ENCODE measurements at places on chromosomes 5 and 9.
A peak's percentile ranks its signal among the peaks of the same experiment; 100 is the strongest.

- no peak for DNase-seq
Measured at GRCh38 chr5:146947181-146947941, 68.8 kb upstream of the PPP2R2B start.

- DNase-seq, result no peak
Measured at GRCh38 chr5:176803943-176804498, 6.3 kb upstream of the UNC5A start.

- no peak for DNase-seq
Measured at GRCh38 chr9:8980496-8981013, 1181.0 kb upstream of the DMAC1 start.

- DNase-seq, result no peak
Measured at GRCh38 chr5:94847726-94848125, 229.3 kb downstream of the SLF1 start.

GRCh38 chr9:134617836-134618162, 23.8 kb upstream of the COL5A1 start:
- no peak for DNase-seq

DNA sequence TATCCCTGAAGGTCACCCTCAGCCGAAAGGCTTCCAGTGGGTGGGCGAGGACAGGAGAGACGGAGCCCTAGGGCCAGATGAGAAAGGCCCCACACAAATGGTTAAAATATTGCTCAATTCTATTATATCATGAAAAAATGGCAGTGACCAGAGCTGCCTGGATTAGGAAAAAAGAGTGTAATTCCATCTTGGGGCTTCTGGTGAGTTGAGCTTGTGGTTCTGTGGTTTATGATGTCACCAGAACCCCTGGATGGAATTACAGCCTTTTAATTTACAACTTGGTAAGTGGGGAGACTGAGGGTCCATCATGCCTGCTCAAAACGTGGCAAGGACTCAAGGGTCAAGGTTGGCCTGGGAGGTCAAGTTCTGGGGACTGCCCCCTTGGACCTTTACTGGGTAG, 55.5 kb upstream of the STC2 start:
- no peak for DNase-seq

DNA sequence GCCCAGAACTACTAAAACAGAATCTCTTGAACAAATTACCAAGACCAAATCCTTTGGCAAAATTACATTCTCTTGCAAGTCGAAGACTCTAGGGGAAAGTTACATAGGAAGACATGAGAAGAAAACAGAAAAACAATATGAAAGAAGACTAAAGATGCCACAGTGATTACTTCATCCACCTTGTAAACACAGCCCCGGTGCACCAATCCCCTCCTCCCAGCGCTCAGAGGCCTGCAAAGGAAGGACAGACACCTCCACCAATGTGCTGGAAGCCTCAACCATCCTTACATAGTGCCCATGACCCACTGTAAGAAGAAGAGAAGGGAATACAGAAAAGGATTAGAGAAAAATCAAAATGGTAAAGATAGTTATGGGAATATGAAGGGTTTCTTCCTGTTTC, 218.5 kb downstream of the SPOCK1 start:
- no peak for DNase-seq

GRCh38 chr9:136988872-136989271, 3.4 kb upstream of the PAXX start:
- no peak for DNase-seq

- no peak for DNase-seq
Measured at GRCh38 chr9:111527347-111527746, 2.4 kb downstream of the ZNF483 start.

DNA sequence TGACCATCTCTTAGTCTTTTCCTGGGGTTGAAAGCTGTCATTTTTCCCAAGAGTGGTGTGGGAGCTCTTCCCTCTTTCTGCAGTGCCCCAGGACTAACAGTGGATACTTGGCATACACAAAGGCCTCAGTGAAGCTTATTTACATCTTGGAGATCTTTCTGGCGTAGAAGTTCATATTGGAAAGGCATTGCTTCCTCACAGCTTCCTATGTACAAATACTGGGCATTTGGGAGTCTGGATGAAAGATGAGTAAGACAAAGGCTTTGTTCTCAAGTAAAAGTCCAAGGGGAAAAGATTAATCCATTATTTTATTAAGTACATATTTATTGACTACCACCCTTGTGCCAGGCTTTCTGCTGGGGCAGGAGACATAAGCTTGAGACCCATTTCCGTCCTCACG, 22.0 kb downstream of the MAP3K1 start:
- DNase-seq, result no peak

DNA sequence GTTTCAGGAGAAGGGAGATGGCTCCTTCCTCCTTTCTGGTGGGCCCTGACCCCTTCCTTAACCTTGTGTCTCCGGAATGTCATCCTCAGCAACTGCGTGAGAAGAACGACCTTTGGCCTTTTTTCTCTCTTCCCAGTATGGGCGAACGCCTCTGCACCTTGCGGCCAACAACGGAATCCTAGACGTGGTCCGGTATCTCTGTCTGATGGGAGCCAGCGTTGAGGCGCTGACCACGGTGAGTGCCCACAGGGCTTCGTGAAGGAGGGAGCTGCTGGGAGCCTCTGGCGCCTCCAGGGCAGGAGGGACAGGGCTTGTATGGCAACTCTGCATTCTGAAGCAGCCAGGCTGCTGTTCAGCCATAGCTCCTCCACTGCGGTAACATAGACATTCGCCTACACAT, 68.0 kb upstream of the CTSL start:
- no peak for DNase-seq

GRCh38 chr5:169161022-169161680, 139.8 kb downstream of the SLIT3 start:
- DNase-seq, result no peak

- no peak for DNase-seq
Measured at GRCh38 chr9:92747459-92748232, 17.0 kb downstream of the BICD2 start.

DNA sequence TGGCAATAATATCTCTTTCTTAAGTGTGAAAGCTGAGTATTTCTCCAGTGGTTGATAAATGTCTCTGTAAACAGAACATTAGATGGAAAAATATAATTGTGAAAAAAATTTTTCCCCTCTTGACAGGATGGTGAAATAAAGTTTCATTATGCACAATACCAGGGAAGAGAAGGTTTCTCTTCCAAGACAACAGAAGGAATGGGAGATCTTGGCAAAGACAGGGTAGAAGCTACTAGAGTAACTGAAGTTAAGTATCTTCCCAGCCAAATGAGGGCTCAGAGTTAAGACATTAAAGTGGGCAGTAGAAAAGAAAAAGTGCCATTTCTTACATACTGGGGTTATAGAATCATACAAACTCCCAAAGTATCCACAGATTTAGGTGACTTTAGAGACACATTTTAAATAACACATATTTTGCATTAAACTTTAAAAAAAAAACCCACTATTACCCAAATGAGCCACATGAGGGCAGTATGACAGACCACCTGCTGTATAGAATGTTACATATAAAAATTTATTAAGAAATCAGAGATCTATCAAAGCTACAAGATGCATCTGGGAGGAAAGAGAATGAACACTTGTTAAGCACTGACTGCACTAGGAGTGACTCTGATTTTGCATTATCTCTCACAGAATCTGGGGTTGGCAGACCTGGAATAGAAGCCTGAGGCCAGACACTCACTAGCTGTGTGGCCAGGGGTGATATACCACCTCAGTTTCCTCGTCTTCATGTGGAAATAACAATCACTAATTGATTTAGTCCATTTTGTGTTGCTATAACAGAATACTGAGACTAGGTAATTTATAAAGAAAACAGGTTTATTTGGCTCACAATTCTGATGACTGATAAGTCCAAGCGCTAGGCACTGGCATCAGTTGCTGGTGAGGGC, 98.5 kb downstream of the ARSB start:
- DNase-seq, result peak; percentile 26

DNA sequence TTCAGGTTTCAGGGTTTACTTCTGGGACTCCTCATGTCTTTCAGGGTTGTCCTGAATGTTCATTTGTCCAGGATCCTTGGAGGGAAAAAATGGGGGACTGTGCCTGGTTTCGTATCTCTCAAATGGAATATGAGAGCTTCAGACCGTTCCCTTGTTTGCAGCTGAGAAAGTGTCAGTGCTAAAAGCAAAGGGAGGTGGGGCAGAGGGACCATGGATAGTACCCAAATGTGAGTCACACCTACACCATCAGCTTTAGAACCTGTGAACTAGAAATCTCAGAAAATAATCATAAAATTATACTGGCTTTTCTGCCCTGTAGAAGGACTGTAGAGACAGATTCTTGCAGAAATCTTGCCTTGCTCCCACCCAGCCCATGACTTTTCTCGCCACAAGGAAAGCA, 84.3 kb upstream of the TAF11L2 start:
- no peak for DNase-seq

- DNase-seq, result no peak
Measured at GRCh38 chr5:3342271-3343100, 253.1 kb upstream of the IRX1 start.

DNA sequence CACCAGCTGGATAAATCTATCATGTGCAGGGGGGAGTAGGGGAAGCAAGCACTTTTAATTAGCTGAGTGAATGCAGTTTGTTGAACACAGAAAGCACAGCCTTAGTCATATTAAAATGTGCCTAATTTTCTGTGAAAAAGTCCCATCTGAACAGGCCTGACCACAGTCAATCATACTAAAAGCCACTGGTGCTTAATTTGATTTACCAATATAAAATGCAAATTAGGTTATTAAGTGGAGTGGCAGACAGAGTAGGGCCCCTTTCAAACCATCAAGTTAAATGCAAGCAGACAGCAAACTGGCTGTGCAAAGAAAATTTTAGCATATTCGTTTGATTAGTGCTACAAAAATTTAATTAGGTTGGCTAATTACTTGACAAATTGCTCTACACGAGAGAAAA, 176.1 kb downstream of the ISL1 start:
- no peak for DNase-seq

DNA sequence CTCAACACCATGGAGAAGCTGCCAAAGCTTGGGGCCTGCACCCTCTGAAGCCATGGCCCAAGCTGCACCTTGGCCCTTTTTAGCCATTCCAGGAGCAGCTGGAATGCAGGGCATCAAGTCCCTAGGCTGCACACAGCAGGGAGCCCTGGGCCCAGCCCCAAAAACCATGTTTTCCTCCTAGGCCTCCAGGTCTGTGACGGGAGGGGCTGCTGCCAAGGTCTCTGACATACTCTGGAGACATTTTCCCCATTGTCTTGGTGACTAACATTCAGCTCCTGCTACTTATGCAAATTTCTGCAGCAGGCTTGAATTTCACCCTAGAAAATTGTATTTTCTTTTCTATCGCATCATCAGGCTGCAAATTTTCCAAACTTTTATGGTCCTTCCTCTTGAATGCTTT, 64.6 kb downstream of the ELOVL7 start:
- DNase-seq, result no peak

GRCh38 chr9:34413231-34413852, 36.6 kb upstream of the MYORG start:
- peak; percentile 45 for DNase-seq

DNA sequence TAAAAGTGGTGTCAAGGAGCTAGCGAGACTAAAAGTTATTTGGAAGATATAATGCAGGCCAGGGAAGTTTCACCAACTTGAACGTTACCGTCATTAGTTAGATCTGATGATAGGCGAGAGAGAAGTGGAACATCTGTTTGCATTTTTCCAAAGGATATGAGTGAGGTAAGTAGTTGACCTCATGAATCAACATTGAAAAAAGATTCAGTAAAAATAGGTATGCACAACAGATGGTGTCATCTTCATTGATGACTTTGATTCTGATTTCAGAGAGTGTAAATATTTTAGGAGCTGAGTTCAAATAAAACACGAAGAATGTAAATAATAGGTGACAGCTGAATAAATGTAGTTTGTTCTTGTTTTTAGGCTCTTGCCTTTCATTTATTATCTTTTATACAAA, 998.9 kb upstream of the CDH6 start:
- DNase-seq, result no peak

DNA sequence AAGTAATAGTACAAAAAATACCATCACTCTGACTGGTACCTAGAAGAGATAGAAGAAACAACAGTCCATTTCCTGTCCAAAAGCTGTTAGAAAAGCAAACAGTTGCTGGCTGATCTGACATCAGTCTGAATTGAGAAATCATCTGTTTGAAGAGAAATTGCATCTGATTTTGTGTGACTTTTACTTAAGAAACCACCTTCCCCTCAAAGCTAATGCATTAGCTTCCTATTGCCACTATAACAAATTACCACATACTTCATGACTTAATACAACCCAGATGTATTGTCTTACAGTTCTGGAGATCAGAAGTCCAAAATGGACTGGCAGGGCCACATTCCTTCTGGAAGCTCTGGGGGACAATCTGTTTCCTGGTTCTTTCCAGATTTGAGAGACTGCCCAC, 385.9 kb upstream of the TLE4 start:
- DNase-seq, result no peak

GRCh38 chr5:149780043-149780737, 50.1 kb downstream of the PPARGC1B start:
- no peak for DNase-seq

- no peak for DNase-seq
Measured at GRCh38 chr5:153147891-153148623, 342.4 kb upstream of the GRIA1 start.

- DNase-seq, result no peak
Measured at GRCh38 chr5:131329286-131329560, 65.4 kb downstream of the CDC42SE2 start.

- DNase-seq, result no peak
Measured at GRCh38 chr5:165282491-165282890, 1777.1 kb downstream of the MAT2B start.

GRCh38 chr5:53041071-53041692, 52.0 kb downstream of the ITGA2 start:
- no peak for DNase-seq

GRCh38 chr5:122182491-122182921, 53.2 kb downstream of the ZNF474 start:
- DNase-seq, result no peak

DNA sequence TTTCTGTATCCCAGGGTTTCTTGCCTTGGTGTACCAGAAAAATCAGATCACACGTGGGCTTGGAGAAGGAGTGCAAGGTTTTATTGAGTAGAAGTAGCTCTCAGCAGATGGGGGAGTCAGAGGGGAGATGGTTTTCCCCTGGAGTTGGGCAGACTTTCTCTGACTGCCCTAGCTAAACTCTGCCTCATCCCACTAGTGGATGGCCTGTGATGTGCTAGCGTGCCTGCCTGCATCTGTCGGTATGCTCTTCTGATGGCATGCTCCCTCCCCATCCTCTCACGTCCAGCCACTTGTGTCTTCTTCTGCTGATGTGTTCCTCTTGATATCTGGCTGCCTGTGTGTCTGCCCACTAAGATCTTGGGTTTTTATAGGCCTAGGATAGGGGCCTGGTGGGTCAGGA, 616.1 kb upstream of the RGMB start:
- no peak for DNase-seq

GRCh38 chr9:135990468-135991429, 29.6 kb upstream of the UBAC1 start:
- peak; percentile 58 for DNase-seq

DNA sequence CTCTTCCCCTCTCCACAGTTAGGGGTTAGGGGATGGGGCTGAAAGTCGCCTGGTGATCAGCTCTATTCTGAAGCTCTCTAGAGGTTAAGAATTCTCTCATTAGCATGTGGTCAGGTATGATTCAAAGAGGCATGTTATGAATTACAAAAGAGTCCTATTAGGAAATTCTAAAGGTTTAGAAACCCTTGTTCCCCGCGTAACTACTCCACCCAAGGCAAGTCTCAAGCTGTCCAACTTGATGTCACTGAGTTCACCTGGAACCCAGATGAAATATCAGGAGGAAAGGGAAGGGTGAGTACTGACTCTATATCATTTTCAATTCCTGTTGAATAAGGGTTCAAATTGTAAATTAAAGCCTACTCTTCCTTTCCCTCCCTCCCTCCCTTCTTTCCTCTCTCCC, 18.1 kb upstream of the RNF145 start:
- no peak for DNase-seq

- DNase-seq, result no peak
Measured at GRCh38 chr9:97059626-97060025, 20.7 kb upstream of the CTSV start.

- no peak for DNase-seq
Measured at GRCh38 chr9:19624519-19624918, 164.3 kb downstream of the SLC24A2 start.
